Breast epithelium (tissue), 4 donors: ENCODE measurements at places on chromosomes 12 and 14. TPM values are rescaled to one million over a fixed set of nuclear protein-coding genes. Genes with fewer than 3 reads are reported as not detected.

- DNase-seq, result no peak
Measured at GRCh38 chr14:35349496-35350365, 54.8 kb downstream of the NFKBIA start.

DNA sequence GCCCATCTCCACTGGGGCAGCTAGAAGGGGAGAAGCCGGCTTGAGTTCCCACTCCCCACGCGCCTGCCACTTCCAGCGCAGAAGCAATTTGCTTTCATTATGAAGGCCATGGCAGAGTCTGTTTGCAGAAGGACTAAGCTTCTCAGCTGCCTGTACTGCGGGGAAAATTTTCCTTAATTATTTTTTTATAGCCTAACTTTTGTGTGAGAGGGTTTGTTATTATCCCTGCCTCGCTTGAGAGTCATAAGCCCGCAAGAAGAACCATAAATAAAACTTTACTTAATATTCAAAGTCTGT is 56.0 kb upstream of the DLK1 start:
- DNase-seq, result no peak

DNA sequence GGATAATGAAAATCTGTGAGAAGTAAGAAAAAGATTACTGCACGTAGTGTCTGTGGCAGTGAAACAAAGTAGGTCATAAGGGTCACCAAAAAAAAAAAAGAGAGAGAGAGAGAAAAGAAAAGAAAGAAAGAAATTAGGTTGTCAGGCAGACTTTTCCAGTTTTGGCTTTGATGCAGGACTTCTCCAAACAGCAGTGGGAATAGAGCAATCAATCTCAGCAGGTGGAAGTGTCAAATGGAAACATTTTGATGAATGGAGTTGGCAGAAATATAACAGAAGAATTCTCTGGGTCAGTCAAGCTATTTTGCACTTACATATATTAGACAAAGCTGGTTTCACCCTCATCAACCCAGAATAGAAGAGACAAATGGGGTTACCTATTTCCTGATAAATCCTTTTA is 745.8 kb downstream of the SLC6A15 start:
- no peak for DNase-seq

DPF3 gene
- 0.32 TPM for total RNA-seq

CLEC2A gene
- total RNA-seq, result not detected

DNA sequence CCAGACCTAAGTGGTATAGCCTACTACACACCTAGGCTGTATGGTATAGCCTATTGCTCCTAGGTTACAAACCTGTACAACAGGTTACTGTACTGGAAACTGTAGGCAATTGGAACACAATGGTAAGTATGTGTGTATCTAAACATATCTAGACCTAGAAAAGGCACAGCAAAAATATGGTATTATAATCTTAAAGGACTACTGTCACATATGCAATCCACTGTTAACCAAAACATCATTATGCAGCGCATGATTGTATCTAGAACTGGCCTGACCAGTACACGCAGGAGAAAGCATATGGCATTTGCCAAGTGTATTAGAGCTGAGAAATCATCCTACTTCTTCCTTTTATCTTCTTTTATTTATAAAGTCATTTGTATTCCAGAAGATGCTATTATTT is 75.5 kb downstream of the SLC8A3 start:
- no peak for DNase-seq

DNA sequence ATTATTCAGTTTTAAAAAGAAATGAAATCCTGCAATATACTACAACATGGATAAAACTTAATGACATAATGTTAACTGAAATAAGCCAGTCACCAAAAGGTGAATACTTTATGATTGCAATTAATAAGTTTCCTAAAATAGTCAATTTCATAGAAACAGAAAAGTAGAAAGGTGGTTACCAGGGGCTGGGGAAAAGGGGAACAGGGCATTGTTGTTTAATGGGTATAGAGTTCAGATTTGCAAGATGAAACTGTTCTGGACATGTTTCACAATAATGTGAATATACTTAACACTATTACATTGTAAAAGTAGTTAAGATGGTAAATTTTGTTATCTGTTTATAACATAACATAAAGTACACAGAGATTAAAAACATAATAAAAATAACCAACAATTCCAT is 550.9 kb downstream of the CCER1 start:
- no peak for DNase-seq

- no peak for DNase-seq
Measured at GRCh38 chr12:41419131-41419893, 231.2 kb downstream of the PDZRN4 start.

- peak; percentile 39 for DNase-seq
Measured at GRCh38 chr12:109863847-109864712, 16.3 kb downstream of the GLTP start.

DNA sequence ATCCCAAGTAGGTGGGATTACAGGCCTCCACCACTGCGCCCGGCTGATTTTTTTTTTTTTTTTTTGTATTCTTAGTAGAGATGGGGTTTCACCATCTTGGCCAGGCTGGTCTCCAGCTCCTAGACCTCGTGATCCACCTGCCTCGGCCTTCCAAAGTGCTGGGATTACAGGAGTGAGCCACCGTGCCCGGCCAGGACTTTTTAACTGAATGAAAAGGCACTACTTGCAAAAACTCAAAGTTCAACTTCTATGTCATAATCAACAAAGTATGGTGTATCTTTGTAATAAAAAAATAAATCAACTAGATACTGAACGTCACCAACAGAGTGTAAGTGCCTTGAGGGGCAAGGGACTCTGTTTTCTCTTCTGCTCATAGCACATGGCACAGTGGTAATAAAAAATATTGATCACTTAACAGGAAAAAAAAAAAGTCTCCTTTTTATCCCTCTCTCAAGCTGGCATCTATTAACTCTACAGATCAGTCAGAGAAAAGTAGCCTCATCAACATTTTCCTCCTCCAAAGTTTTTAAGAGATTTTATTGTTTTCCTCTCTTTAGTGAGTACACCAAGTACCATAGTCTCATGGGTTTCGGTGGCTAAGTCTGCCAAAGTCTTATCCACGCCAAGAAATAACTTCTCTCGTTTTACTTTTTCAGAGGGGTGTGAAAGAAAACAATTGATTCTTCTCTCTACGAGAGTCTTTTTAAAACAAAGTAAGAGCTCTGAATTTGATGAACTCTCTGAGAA is 10.6 kb upstream of the FOXN3 start:
- no peak for DNase-seq

- DNase-seq, result no peak
Measured at GRCh38 chr14:74620497-74620921, 8.5 kb upstream of the LTBP2 start.

SPIC gene
- not detected for total RNA-seq

DNA sequence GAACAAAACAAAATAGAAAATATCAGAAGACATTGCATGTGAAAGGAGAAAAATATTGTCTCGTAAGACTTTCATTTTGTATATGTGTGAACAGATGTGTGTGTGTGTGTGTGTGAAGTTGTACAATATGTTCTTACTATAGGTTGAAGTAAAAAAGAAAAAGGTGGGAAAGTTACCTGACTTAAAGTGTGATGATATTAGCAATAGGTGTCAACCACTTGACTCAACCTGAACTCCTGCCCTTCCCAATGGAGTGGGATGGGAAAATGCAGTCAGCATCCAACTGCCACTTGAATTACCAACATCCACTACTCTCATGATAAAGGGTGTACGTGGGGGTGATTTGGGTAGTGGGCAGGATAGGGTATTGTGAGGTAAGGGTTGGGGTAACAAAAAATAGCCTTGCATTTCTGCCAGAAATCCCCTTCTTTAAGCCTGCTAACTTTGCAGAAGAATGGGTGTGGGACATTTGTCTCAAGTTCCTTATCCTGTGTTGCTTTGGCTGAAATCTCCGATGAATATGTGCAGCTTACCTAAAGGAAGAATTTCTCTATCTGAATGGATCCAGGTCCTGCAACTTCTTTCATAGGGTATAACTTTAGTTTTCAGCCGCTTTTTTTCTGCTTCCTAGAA is 181.6 kb downstream of the CHST11 start:
- DNase-seq, result no peak

DNA sequence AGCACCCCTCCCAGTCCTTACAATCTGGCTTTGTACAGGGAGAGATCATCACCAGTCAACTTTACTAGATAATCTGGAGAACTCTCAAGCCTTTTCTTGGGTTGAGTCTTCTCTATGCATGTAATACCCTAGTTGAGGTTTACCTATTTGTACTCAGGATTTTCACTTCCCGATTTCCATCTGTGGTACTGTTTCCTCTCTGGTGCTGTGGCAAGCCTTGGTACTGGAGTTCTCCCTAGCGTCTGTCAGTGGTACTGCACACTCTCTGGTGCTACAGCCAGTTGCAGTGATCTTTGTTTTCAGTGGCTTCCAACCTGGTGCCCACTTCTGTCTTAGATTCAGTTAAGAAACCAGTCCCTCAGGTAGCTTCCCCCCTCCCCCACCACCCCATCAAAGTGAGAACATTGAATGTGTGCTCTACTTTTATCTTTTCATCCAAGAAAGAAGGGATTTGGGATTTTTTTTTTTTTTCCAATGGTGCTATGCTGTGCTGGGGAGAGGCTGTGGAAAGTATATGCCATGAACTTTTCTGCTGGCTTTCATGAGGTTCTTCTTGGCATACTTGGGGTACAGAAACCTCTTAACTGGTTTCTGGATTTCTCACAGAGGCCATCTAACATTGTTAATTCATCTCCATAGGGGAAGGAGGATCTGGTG is 69.4 kb upstream of the EVL start:
- no peak for DNase-seq

DNA sequence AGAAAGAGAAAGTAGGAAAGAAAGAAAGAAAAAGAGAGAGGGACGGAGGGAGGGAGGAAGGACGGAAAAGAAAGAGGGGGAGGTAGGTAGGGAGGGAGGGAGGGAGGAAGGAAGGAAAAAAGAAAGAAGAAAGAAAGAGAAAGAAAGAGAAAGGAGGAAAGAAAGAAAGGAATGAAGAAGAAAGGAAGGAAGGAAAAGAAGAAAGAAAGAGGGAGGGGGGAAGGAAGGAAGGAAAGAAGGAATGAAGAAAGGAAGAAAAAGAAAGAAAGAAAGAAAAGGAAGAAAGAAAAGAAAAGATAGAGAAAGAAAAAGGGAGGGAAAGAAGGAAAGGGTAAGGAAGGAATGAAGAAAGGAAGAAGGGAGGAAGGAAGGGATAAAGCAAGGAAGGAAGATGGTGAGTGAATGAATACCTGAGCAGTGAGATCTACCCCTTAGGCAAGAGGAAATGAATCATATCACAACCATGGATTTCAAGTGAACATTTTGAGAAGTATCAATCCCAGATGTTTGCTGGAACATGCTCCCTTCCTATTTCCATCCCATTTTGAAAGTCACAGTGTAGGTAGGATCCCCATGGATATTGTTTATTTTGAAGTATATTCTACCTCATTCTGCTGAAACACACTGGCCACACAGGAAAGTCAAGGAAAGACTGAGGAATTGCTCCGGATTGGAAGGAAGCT is 639.4 kb upstream of the TBX3 start:
- DNase-seq, result no peak

TRHDE gene
- 0.98 TPM for total RNA-seq

DNA sequence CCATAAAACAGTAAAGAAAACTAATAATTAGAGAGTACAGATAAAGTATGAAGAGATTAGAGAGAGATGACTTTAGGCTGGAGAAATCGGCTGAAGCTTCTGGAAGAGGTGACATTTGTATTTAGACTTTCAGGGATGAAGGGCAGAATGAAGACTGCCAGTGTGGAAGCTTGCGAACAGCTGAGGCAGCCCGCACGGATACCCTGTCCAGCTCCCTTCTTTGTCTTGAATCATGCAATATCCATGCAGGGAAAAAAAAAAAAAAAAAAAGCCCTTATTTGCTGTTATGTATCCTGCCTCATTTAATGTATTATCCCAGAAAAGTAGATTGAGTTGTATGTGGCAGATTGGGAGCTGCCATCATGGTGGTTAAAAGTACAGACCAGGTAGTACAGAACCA is 331.8 kb downstream of the ZFP36L1 start:
- DNase-seq, result no peak

DNA sequence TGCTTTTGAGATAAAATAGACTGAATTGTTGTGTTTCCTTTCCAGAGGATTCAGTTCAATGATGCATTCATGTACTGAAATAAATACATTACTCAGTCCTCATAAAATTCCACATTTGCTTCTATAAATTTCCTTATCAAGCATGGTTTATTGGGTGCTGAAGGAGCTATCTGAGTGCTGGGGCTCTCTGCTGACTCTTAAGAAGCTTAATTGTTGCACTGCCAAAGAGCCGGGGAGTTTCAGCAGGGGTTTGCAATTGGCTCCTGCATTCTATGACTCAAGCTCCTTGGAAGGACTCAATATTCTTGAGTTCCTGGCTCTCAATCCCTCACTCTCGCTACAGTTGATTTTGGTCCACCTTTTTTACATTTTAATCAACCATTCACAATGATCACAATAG is 69.8 kb upstream of the PYGL start:
- DNase-seq, result no peak

ANKS1B gene
- total RNA-seq, result 16.6 TPM

RNASE7 gene
- not detected for total RNA-seq

- no peak for DNase-seq
Measured at GRCh38 chr12:93680006-93680405, 2.8 kb downstream of the CRADD start.

- no peak for DNase-seq
Measured at GRCh38 chr12:100851637-100852036, 57.1 kb downstream of the ANO4 start.

DNA sequence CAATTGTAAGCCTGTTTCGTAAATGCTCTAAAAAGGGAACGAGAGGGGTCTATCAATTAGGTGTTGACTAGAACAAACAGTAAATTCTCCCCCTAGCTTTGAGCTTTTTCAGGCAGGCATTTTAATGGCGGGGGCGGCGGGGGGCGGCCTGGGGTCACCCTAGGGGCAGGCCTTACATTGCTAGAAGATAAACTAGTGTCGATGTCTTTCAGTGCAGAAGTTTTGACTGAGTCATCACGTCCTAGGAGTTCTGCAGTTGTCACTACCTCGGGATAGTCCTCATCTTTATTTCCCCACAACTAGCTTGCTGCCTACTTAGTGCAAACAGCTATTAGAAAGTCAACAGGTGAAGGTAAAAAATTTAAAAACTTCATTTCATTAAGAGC is 1.6 kb downstream of the ATP6V1D start:
- DNase-seq, result no peak

- DNase-seq, result no peak
Measured at GRCh38 chr12:96069511-96070231, 34.3 kb upstream of the LTA4H start.

- no peak for DNase-seq
Measured at GRCh38 chr14:29858299-29858698, 69.3 kb downstream of the PRKD1 start.

GRCh38 chr12:62613081-62613480 is 146.5 kb downstream of the MON2 start:
- no peak for DNase-seq

GRCh38 chr12:84785951-84786350 is 126.6 kb downstream of the SLC6A15 start:
- no peak for DNase-seq

DNA sequence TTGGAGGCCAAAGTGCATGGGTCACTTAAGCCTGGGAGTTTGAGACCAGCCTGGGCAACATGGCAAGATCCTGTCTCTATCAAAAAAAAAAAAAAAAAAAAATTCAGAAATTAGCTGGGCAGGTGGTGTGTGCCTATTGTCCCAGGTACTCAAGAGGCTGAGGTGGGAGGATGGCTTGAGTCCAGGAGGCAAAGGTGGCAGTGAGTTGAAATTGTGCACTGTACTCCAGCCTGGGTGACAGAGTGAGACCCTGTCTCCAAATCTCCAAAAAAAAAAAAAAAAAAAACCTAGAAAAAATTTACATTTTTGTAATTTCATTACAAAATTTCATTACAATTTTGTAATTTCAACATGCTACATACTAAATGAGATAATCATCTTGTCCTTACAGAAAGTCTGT is 42.7 kb downstream of the SYNE2 start:
- no peak for DNase-seq
